ENCODE measurements at places on chromosomes 2 and 18.

DNA sequence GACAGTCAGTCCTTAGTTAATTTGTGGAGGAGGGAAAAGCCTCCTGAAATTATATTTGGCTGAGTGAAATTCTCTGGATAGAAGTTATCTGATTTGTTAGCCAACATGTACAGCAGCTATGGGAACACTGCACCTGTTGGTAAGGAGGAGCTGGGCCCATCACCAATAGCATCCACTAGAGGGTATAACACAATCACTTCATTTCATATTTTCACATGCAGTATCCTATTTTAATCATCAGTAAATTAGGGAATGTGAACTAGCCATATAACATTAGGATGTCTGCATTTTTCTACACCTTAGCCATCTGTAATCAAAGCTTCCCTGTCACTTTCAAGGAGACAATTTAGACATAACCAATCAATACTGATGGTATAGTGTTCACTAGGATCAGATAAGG, 818.4 kb upstream of the CDH2 start:
- DNase-seq = no peak

- no peak for DNase-seq
Measured at GRCh38 chr18:47997338-47997780, 66.9 kb upstream of the SMAD2 start.

GRCh38 chr2:31404827-31405226, 9.7 kb downstream of the XDH start:
- DNase-seq = no peak

DNA sequence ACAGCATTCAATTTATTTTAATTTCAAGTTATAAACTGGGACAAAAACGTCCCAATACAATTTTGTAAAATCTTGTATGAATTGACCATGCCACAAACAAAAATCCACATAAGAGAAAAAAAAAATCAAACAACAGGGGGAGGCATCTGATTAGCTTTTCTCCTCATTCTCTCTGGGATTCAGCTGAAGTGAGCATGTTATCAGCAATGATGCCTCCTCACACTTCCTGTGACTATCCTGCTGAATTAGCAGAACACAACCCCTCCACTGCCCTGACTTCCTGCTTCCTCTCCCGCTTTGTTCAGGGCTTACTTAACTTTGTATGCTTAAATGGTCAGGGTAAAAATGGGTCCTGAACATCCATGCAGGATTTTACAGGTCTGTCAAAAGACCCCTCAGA, 132.2 kb upstream of the ITGB6 start:
- no peak for DNase-seq

GRCh38 chr2:111121028-111121827, 514 bp downstream of the BCL2L11 start:
- DNase-seq = no peak

DNA sequence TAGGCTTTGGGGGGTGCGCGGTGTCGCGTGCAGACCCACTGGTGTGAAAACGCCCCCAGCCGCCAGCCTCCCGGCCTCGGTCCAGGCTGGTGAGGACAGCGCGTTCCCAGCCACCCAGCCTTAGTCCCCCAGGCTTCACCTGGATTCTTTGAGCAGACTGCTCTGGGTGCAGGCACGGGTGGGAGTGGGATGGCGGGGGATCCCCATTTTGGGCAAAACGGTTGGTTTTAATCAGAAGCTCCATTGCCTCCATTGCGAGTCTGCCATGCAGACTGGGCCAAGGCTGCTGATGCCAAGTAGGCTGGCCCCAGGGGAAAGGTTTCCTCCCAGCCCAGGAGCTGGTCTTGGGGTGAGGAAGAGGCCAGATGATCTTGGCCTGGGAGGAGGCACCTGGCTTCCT, 445 bp downstream of the MLPH start:
- no peak for DNase-seq

- no peak for DNase-seq
Measured at GRCh38 chr2:56380861-56381260, 197.1 kb downstream of the CCDC85A start.

DNA sequence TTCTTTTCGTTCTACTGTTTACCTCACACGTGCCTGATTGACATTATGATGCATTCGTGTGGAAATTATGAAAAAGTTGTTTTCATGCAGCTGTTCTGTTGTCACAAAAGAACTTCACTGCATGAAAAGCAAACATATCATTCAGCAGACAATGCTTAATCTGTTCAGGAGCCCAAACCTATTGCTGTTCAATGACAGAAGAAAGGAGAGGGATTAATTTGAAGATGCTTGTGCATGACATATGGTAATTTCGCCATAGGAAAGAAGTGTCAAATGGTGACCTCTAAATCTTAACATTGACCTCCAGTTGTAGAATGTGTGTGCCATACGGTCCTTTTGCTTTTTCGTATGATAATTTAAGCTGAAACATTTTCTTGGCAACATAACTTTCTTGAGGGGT, 124.5 kb downstream of the WDR7 start:
- no peak for DNase-seq

GRCh38 chr18:35501369-35501768, 3.6 kb upstream of the INO80C start:
- no peak for DNase-seq

- DNase-seq = no peak
Measured at GRCh38 chr2:189391201-189391600, 50.1 kb upstream of the WDR75 start.

GRCh38 chr2:172234716-172235691, 132.3 kb upstream of the DLX2 start:
- DNase-seq = no peak

DNA sequence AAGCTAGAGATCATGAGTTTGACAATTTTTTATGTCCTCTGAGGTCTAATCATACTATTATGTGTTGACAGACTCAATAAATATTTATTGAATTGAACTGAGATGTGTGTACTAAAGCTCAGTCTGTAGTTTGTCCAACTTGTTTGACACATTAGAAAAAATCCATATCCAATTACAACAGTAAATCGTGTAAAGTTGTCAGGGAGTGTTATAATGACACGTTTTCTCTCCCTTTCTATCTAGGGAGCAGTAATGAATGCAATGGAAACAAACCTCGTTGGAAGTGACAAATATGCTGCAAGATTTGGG, 28.4 kb downstream of the ITGA4 start:
- DNase-seq = no peak

DNA sequence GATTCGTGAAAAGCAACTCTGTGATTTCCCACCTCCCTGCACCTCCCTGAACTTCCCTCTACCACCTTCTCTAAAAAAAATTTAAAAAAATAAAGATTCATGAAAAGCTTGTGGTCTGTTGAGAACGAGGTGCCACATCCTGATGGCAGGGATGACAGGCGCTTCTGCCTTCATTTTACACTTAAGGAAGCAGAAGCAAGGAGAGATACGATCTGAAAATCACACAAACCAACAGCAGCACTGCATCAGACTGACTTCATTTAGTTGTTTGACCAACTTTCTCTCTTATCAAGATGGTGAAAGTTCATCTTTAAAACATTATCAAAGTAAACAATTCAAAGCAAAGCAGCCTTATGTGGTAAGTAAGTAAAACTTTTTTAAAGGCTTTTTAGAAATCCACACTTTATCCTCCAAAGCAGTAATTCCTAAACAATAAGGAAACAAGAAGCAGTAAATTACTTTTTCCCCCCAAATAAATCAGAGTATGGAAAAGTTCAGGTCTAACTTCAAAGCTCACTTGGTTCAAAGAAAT, 15.5 kb downstream of the WDFY1 start:
- no peak for DNase-seq

GRCh38 chr2:44004735-44005602, 9.2 kb upstream of the LRPPRC start:
- no peak for DNase-seq

DNA sequence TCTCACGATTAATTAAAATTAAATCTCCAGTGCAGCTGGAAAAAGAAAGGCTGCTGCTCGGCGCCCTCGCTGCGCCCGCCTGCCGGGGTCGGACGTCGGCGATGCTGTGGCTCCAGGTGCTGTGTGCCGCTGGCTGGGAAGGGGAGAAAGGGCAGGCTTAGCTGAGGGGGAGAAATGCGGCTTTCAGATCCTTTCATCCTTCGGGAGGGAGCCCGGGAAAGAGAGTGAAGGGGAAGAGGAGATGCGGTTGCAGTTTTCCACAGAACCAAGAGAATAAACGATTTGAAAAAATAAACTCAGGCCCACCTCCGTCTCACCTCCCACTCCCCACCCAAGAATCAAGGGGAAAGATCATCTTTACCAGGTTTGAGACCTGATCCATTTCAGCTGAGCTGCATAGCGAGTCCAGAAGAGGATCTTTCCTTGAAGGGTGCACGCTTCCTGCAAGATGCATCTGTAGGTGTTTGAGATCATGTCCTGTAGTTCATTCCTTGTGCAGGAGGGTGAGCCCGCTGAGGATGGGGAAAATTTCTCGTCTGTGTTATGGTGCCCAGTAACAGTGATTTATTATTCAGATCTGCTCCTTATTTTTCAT, 495 bp downstream of the TMEM169 start:
- no peak for DNase-seq

- no peak for DNase-seq
Measured at GRCh38 chr2:70994009-70994698, 519 bp downstream of the TEX261 start.

DNA sequence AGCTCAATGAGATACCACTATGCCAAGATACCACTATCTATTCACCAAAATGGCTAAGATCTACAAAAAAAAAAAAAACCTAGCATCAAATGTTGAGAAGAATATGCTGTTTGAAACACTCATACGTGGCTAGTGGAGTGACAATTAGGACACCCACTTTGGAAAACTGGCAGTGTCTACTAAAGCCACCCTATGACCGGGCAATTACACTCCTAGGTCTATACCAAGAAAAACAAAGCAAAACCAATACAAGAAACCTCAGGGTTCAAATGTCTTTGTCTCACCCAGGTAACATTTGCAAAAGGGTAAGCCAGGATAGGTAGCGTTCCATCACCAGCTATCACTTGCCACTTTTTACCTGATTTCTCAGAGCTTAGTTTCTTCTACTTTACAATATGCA, 123.6 kb upstream of the CAB39 start:
- DNase-seq = no peak

GRCh38 chr2:50443288-50443687, 588.6 kb downstream of the NRXN1 start:
- DNase-seq = no peak

Measured in cortex of kidney (tissue), 1 donor.